Stimulated activated CD4-positive, alpha-beta T cell treated with anti-CD3 and anti-CD28 coated beads, TNF-alpha, amount 100 ng/mL, for 1 hour (primary cell): ENCODE measurements at places on chromosomes 2 and 18.

GRCh38 chr2:1979138-1979537 is 234.8 kb upstream of the PXDN start:
- no peak for DNase-seq

DNA sequence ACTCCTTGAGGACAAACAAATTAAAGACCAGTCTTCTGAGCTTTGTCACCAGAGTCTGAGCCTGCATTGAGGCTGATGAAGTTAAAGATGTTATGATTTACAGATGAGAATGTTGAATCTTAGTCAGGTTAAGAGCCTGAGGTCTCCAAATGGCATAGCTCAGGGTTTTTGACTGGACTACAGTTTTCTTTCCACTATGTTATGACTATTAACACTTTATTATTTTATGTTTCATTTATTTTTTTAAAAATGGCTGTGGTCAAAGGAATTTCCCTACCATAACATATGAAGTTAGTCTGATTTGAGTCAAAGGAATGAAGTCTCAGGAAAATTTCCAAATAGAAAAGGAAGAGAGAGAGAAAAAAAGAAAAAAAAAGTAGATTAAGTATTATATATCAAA is 39.7 kb upstream of the CWC22 start:
- no peak for DNase-seq

DNA sequence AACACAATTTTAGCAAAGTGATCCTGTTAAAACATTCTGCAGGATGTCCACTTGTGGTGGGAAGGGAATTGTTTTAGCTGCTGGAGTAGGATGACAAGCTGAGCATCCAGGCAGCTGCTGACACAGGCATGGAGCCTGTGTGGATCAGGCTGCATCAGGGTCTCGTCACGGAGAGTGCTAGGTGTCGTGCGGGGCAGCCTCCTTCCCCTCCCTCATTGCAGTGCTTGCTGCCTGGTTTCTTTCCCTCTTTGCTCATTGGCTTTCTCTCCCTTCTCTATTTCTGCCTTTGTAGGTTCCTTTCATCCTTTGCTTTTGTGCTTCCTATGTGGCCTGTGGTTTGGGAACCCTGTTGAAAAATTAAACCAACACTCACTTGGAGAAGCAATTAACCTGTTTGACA is 172.9 kb downstream of the TPGS2 start:
- DNase-seq: no peak

DNA sequence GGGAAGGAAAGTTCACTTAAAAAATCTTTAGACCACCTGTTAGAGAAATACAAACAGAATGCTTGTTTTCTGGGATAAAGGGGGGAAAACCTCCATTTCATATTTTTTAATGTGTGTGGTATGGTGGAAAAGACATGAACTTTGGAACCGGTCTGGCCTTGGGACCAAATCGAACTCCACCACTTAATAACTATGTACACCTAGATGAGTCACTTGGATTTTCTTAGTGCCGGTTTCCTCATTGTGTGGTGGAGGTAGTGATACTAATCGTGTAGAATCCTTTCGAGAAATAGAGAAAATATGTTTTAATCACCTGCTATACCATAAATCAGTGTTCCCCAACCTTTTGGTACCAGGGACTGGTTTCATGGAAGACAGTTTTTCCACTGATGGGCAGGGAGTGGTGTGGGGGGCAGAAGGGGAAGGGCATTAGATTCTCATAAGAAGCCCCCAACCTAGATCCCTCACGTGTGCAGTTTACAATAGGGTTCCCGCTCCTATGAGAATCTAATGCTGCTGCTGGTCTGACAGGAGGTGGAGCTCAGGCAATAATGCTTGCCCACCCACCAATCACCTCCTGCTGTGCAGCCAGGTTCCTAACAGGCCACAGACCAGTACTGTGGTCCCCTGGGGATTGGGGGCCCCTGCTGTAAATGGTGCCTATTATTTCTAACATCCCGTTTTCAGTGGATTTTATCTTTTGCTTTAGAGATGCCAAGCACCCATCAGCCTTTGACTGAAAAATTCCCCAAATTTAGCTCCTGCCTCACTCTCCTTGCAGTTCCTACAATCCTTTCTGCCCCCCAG is 308.8 kb downstream of the PRKCE start:
- DNase-seq: no peak

GRCh38 chr2:64818664-64819060 is 164.9 kb upstream of the SERTAD2 start:
- DNase-seq: no peak

- no peak for DNase-seq
These were observed 857 bp upstream of the INHBB start for GRCh38 chr2:120344976-120345581.

DNA sequence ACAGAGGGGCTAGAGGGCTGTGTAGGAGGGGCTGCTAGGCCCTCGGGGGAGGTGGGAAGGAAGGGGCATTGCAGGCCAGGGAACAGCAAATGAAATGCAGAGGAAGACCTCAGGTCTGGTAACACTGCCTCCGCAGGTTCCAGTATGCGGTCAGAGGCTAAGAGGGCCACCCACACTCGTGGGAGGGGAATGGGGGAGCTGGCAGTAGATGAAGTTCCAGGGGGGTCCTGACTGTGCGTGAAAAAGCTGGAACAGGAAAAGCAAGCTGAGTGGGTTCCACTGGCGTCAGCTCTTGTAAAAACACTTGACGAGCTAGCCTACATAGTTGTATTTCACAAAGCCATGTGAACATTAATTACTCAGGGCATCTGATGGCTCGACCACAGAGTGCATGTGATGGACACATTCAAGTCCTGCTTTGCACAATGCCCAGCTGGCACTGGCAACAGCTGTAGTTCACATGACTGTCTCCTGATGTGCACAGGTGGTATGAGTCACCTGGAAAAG is 29.0 kb upstream of the PTPN4 start:
- DNase-seq: no peak

DNA sequence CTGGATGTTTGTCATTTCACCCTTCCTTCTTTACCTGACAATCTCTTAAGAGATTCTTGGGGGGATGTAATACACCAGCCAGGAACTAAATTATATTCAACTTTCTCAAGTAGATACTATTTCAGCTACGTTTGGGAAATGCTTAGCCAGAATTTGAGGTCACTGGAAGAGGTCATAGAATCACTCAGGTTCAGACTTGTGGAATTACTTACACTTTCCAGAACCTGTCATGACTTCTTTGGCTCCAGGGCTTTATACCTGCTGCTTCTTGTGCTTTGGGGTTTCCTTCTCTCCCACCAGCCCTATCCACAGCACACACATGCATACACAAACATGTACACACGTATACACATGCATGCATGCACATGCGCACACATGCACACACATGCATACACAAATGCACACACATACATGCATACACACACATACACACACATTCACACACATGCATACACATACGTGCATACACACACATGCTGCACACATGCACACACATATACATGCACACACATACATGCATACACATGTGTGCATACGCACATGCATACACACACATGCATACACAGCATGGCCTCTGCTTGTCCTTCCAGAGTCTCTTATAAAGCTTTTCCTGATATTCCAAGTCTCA is 23.5 kb upstream of the ANXA4 start:
- DNase-seq: no peak

DNA sequence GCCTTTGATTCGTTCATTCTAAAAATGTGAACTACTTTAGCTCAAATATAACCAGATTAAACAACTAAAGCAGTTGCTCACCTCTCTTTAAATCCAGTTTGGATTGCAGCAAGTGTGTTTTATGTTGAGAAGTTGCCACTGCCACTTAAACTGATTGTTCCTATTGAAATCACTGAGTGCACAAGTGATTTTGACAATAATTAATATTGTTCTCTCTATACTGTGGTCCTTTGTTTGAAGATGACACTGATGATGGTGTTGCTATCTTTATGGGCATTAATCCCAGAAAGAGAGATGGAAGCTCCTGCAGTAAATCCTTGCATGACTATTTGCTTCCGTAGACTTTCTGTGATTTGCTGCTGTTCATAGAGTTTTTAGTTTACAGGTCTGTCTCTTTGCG is 251.4 kb upstream of the ZEB2 start:
- no peak for DNase-seq

- DNase-seq: no peak
These were observed 75.5 kb upstream of the MSTN start for GRCh38 chr2:190138032-190138431.

GRCh38 chr2:74902281-74902860 is 56.1 kb upstream of the POLE4 start:
- DNase-seq: no peak

- DNase-seq: no peak
These were observed 921.7 kb downstream of the DPP10 start for GRCh38 chr2:115364093-115364492.

DNA sequence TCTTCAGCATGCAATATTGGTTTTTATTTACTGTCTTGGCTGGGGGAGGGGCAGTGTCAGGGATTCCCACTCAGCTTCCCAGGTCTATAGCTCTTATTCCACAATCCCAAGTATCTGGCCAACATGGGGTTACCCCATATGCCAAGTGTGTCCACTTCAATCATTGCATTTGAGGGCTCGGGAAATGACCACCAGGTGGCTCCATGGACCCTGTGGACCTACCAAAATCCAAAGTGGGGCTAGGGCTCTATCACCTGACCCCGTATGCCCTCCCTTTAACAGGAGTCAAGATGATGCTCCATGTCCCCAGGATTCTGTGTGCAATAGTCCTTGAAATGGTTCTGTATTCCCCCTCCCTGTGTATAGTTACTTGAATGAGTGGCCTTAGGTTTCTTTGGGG is 12.1 kb upstream of the TRAF3IP1 start:
- DNase-seq: no peak

DNA sequence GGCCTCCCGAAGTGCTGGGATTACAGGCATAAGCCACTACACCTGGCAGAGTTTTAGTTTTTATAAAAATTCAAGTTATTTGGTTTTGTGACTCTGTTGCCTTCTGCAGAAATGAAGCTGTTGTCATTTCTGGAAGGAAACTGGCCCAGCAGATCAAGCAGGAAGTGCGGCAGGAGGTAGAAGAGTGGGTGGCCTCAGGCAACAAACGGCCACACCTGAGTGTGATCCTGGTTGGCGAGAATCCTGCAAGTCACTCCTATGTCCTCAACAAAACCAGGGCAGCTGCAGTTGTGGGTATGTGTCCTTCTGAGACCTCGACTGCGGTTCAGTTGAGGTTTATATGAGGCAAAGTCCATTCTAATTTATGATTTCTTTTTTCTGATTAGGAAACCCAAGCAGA is 7.2 kb downstream of the MTHFD2 start:
- DNase-seq: no peak

- DNase-seq: no peak
These were observed 14.4 kb downstream of the INHBB start for GRCh38 chr2:120360307-120360855.

DNA sequence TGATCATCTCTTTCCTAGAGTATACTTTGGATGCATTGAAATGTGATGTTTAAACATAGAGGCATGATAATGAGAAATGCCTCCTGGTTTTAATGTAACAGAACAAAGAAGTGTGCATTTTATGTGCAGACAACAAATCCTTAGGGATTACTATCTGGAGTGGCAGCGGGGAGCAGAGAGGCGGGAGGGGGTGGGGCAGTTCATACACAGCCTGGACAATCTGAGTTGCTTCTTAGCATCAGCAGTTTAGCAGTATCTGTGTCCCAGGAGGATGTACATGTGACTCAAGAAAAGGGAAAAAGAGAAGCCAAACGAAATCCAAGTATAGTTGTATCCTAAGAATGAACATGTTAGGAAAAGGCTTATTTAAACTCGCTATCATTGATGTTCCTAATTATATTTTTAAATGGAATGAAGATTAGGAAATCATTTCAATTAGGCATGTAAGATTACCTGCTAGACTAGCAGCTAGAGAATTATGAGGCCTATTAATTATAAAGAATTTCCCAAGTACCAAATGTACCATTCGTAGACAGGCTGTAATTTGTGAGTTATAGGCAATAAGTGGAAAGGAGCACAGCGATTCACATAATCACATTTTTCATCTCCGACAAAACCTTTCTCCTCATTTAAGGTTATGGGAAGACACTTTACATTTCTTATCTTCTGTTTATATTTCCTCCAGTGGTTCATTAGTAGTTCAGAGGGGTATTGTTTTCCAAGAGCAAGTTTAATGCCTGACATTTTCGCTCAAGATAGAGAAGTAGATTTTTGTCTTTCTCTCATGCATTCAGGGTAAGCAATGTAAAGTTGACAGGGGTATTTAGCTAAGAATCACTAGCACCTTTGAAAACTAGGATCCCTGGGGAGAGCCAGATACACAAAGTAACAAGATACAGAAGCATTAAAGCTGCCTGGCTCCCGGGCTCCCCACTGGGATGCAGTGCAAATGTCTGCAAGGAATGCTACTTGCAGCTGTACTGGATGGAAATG is 141.3 kb upstream of the NOSTRIN start:
- DNase-seq: no peak

DNA sequence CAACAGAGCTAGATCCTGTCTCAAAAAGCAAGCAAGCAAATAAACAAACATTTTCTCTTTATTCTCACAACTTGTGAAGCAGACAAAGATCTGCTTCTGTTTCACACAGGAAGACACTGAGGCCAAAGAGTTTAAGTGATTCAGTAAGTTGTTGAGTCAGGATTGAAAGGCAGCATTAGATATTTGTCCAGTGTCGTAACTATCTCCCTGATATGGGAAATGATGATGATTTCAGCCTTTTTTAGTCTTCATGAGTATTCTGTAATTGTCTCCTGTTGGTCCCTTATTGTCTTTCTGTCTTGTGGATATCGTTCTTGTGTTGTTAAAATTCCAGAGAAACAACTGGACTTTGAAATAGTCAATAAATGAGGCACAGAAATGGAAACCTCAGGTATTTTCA is 59.6 kb downstream of the GATA6 start:
- DNase-seq: no peak

GRCh38 chr2:169839954-169840746 is 12.9 kb downstream of the UBR3 start:
- no peak for DNase-seq

DNA sequence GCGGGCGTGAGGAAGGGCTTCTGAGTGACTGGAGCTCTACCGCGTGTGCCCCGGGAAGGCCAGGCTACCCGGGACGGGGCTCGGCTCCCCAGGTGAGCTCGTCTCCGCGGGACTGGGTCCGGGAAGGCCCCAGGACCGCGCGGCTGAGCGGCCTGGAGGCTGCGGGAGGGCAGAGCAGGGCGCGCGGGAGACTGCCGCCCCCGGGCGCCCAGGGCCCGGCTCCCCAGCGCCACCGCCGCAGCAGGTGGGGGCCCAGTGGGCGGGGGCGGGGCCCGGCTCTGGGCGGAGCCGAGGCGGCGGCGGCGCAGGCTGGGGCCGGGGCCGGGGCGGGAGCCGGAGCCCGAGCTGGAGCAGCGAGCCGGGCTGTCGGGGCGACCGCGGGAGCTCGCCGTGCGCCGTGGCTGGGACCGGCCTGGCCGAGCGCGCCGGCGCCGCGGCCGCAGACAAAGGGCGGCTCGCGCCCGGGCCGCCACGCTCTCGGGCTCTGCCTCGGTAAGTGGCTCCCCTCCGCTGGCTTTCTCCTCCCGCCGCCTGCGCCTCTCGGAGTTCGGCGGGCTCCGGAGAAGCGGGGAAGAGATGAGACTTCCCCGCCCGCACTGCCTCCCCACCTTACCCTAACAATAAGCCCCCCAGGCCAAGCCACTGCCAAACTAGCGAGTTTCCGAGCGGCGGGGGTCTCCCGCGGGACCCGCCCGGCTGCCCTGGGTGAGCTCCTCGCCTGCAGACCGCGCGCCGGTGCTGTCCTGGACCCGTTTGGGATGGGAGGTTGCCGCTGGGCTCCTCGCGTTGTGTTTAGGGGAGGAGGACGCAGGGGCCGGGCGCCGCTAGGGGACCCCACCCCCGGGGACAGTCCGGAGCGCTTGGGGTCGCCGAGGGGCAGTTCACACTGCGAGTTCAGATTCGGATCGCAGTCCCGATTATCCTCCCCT is at the start of gene MAPK4:
TSS of gene MAPK4 (plus strand) at position 336 of the 929 bp plus-strand sequence. CDS start 103,872 bp downstream, outside the sequence.
- no peak for DNase-seq

- DNase-seq: no peak
These were observed 42.6 kb upstream of the MAPRE2 start for GRCh38 chr18:34998661-34999060.

GRCh38 chr2:144183727-144184126 is 336.2 kb downstream of the ZEB2 start:
- peak; percentile 10 for DNase-seq
